ENCODE measurements at places on chromosomes 4 and X.
A peak's percentile ranks its signal among the peaks of the same experiment; 100 is the strongest.

DNA sequence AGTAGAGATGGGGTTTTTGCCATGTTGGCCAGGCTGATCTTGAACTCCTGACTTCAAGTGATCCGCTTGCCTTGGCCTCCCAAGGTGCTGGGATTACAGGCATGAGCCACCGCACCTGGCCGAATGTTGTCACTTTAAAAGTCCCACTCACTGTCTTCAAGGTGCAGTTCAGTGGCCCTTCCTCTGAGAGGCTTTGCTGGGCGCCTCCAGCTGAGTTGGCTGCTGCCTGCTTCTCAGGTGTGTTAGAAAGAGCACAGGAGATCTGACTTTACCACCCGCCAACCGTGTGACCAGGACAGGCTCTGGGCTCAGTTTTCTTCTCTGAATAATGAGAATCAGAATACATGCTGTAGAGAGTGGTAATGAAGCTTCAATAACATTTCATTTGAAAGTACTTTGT, 207.4 kb downstream of the CEP135 start:
- no peak for DNase-seq

- peak; percentile 46 for DNase-seq
Measured at GRCh38 chr4:174520660-174521059, 1.6 kb downstream of the HPGD start.

- DNase-seq, result no peak
Measured at GRCh38 chr4:17715511-17715910, 65.9 kb downstream of the FAM184B start.

DNA sequence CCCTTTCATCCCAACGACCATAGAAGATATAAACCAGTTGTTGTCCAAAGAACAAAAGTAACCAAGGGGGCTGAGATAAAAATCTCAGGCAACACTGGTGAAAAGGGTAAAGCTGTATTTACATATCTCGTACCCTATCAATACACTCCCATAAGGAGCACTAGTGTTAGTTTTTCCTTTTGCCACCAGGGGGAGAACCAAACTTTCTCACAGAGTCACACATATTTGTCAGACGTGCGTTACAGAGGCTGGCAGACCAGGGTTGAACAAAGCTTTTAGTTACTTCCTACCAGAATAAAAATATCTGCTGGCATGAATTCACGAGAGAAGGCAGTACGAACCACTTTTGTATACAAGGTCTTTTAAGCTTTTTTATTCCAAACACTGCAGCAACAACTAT, 88.3 kb downstream of the AMELX start:
- DNase-seq, result peak; percentile 78

- DNase-seq, result no peak
Measured at GRCh38 chrX:30610026-30610425, 32.5 kb upstream of the TASL start.

DNA sequence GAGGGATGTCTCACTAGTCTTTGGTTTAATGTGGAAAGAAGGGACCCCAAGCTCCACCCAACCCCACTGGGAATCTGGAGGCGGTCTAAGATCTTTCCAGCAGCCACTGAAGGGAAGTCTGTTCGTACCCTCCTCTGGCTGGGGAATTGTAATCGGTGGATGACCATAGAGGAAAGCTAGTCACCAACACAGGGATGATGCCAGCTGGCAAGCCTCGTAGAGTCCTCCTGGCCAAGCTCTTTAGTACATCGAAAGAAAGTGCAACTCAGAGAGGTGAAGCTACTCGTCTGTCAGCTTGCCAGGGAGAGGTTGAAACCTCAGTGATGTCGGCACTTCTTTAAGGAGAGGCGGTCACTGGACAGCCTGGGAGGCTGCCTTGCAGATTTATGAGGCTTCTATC, 58.7 kb downstream of the MAMLD1 start:
- DNase-seq, result no peak

GRCh38 chr4:100590325-100590724, 72.5 kb upstream of the EMCN start:
- DNase-seq, result no peak

GRCh38 chr4:107255596-107255995, 219.5 kb upstream of the DKK2 start:
- DNase-seq, result no peak

DNA sequence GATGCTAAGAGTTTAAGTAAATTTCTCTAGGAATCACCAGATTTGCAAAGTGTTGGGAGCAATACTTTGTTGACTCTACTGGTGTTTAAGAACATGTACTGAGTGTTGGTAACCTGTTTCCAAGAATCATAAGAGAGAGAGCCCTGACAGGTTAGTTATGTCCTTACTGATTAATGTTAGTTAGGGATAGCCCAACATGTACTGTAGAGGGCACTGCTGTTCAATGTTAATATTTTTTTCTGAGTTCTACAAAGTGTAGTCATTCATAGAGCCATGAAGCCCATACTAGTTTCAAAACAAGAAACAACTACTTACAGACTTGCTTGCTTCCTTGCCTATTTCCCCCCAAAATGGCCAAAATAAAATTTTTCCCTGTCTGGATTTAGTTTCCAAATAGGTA, 11.9 kb downstream of the TMPRSS11D start:
- DNase-seq, result peak; percentile 48

GRCh38 chr4:177448850-177449249, 6.6 kb upstream of the AGA start:
- no peak for DNase-seq

DNA sequence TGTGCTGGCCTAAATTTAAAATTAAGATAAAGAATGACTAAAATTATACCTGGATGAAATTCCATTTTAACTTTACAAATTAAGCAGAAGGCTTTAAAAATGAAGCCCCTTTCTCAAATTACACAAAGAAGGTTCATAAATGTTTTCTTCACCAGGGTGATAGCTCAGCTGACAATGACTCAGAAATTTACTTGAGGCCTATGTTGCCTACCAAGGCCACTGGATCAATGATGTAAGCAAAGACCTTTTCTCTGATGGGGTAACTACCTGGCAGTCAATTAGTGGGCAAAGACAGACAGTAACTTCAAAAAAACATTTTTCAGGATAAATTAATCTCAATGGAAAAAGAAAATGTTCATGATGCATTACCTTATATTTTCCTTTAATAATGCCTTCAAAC, 23.9 kb upstream of the GPR34 start:
- DNase-seq, result no peak

- peak; percentile 57 for DNase-seq
Measured at GRCh38 chrX:118802857-118803256, 20.8 kb upstream of the ZCCHC12 start.

DNA sequence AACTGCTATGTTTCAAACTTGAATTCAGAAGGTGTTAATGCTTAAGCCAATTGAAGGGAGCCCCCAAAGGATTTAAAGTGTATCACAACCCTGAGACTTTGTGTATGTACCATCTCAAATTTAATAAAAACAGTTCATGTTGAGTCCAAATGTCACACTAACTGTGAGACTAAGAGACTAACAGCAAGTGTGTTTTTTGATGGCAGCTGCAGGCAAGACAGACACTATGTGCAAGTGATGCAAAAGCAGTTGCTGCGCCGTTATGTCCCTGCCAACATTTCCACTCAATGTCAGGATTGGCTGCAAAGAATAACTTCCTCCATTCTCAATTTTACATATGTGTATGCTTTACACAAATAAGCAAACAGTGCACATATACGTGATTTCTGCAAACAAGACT, 594.6 kb downstream of the IL15 start:
- DNase-seq, result peak; percentile 7

- DNase-seq, result no peak
Measured at GRCh38 chrX:108298165-108298602, 140.0 kb downstream of the COL4A6 start.

GRCh38 chr4:37818752-37819151, 7.7 kb upstream of the PGM2 start:
- DNase-seq, result no peak

DNA sequence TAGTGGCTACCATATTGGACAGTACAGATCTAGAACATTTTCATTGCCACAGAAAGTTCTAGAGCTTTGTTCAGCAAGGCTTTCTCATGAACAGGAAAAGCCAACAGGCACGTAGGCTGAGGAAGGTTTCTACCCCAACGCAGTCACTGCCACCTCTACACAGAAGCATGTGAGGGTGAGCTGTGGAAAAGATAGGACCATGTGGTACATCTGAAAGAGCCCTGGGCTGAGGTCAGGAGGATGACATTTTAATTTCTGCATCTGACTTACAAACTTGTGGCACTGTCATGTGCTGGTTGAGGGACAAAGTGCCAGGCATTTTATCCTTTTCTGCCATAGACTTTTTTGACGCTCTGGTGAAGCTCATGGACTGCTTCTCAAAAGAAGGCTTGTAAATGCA, 454.2 kb downstream of the BCOR start:
- no peak for DNase-seq

GRCh38 chr4:155305619-155306018, 71.1 kb downstream of the MAP9 start:
- no peak for DNase-seq

DNA sequence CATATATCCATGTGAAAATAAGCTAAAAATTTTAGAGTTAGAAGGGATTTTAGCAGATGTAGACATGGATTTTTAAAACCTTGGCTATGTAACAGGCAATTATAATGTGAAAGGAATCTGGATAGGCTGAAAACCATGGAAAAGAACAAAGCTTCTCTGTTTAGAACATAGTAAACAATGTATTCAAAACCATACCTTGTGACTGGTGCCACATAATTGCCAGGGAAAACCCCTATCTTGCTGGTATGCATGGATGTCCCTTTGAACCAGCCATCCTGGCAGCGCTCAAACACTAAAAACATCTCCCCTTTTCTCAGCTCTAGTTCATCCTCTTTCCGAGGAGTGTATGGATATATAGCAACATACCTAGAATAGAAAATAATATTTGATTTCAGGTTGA, 110.6 kb upstream of the CBR4 start:
- DNase-seq, result no peak

GRCh38 chrX:7316280-7316679, 168.3 kb upstream of the PUDP start:
- no peak for DNase-seq

DNA sequence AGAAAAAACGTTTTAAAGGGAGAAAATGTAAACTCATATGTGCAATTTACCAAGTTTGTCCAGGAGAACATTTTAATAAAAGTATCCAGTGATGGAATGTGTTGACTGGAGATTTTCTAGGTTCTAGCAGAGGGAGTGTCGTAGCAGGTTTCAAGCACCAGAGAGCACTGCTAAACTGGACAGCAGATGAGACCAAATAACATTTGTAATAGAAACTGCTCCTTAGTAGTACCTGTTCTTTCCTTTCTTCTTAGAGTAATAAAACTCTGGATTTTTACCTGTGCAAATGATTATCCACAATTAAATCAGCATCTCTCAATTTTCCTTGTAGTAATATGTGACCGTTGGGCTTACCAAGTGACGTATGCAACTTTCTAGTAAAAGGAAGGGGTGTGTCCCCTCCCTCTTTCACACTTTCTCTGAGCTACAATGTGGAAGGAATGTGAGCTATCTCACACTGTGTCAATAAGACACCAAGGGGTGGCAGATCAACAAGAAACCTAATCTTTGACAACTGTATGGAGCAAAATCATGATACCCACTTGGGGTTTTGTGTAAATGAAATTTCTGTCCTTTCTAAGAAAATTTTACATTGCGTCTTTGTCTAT, 9.5 kb downstream of the HPGDS start:
- peak; percentile 55 for DNase-seq

DNA sequence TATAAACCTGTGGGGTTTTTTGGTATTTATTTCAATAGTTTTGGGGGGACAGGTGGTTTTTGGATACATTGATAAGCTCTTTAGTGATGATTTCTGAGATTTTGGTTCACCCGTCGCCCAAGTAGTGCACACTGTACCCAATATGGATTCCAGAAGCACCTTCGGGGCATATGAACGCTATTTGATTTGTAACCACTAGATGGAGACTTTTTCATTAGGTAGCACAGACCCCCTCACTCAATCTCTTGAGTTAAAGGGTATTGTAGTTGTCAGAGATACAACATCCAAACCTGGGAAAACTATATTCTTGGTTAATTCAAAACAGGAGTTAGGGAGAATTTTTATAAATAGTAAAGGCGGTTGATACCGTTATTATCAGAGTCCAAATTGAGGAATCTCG, 79.8 kb downstream of the SPANXN3 start:
- no peak for DNase-seq

GRCh38 chrX:1807301-1807731, 192.5 kb downstream of the ASMT start:
- DNase-seq, result no peak

- DNase-seq, result no peak
Measured at GRCh38 chr4:26086621-26087441, 172.8 kb downstream of the SMIM20 start.

GRCh38 chr4:75722417-75722816, 2.0 kb upstream of the USO1 start:
- peak; percentile 11 for DNase-seq

- DNase-seq, result no peak
Measured at GRCh38 chrX:108216919-108217571, 125.5 kb downstream of the ATG4A start.

DNA sequence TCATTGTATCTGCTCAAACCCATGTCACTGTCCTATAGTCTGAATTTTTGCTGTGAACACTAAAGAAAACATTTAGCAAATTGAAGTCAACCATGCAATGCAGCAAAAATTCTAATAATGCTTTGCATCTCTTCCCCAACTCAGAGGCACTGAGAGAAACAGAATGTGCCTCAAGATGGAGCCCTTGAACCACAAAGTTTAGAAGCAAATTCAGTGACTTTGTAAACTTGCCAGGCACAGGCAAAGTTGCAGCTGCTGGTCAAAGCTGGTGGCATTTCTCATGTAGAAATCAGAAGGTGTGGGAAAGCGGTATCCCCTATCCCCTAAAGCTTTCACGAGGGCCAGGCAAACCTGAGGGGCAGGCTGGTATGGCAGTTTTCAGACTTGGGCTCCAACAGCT, 121.7 kb upstream of the DIPK2B start:
- DNase-seq, result peak; percentile 42

DNA sequence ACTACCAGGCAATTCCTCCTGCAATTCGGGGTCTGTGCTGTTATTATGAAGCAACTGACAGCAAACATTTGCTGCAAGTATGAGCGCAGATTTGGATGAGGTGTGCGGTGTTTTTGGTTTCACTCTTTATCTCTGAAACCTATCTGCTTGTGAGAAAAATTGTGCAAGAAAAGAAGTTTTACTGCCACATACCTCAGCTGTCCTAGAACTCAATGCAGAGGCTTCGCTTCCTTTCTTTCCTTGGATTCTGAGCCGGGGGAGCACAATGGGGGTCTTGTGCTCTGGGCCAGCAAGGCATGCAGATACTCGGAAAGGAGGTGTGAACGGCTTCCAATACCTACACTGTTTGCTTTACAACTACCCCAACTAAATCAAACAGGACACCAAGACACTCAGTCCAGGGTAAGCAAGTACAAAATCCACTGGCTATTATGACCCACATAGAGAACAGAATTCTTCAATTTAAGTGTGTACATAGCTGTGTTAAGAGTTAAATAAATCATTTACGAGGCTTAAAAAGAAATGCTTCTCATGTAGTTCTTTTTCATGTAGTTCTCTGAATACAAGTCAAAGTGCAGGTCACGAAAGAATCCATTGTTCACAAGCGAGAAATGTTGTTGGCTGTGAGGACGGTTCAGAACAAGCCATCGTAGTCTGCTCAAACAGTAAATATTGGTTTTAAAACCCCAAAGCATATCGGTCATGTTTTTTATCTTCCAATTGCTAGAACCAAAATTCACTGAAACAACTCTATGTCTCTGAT, 1.1 kb downstream of the SORBS2 start:
- no peak for DNase-seq

GRCh38 chrX:135295238-135295943, 13.9 kb upstream of the ETDC start:
- DNase-seq, result peak; percentile 25

GRCh38 chr4:93203708-93204107, 624.8 kb upstream of the ATOH1 start:
- DNase-seq, result no peak

- DNase-seq, result no peak
Measured at GRCh38 chr4:36138220-36138619, 106.1 kb downstream of the ARAP2 start.

Measured in common myeloid progenitor, CD34-positive (primary cell).